ENCODE measurements at places on chromosomes 4 and X. TPM values are rescaled to one million over a fixed set of nuclear protein-coding genes. Genes with fewer than 3 reads are reported as not detected.

DNA sequence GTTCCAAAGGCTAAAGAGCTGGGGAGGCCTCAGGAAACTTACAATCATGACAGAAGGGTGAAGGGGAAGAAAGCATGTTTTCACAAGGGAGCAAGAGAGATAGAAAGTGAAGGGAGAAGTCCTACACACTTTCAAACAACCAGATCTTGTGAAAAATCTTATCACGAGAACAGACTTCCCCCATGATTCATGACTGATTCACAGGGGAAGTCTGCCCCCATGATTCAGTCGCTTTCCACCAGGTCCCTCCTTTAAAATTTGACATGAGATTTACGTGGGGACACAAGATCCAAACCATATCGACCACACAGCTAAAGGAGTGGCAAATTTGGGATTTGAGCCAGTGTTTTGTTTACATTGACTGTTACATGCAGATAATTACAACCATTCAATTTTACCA is 971.1 kb upstream of the HS3ST1 start:
- no peak for DNase-seq

GRCh38 chr4:76306882-76307659 is 538 bp downstream of the STBD1 start:
- no peak for DNase-seq

C4orf36 gene
- polyA plus RNA-seq, result 1.5 TPM

GRCh38 chrX:69793260-69793935 is 177.5 kb downstream of the EDA start:
- DNase-seq, result no peak

DNA sequence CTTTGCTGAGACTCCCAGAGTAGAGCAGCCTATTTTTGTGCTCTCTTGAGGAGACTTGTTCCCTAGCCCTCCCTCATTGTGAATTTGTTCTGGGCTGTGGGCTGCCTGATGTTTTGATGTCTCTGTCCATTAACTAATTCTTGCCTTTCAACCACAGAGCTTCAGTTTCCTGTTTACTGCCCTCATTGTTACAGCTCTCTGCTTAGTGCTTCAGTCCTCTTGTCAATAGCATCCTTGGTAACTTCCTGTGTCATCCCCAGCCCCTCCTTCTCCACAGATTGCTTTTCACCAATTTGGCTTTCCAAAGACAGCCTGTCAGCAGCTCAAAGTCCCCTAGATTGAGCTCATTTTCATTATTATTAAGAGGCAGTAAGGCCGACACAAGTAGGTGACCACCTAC is 69.9 kb downstream of the COX7B2 start:
- no peak for DNase-seq

GRCh38 chr4:82777857-82778525 is 20.6 kb downstream of the SCD5 start:
- no peak for DNase-seq
